Kidney (tissue), 22 donors: ENCODE measurements at places on chromosomes 2 and 18. TPM values are rescaled to one million over a fixed set of nuclear protein-coding genes. Genes with fewer than 3 reads are reported as not detected.

STAT1 gene
- 121 TPM for total RNA-seq

KCNG2 gene
- 0.76 TPM for total RNA-seq

GRCh38 chr2:143717053-143717452, 587.8 kb downstream of the ARHGAP15 start:
- DNase-seq = no peak

- no peak for DNase-seq
Observed at GRCh38 chr2:102436323-102436722, 13.4 kb downstream of the IL18RAP start.

DNA sequence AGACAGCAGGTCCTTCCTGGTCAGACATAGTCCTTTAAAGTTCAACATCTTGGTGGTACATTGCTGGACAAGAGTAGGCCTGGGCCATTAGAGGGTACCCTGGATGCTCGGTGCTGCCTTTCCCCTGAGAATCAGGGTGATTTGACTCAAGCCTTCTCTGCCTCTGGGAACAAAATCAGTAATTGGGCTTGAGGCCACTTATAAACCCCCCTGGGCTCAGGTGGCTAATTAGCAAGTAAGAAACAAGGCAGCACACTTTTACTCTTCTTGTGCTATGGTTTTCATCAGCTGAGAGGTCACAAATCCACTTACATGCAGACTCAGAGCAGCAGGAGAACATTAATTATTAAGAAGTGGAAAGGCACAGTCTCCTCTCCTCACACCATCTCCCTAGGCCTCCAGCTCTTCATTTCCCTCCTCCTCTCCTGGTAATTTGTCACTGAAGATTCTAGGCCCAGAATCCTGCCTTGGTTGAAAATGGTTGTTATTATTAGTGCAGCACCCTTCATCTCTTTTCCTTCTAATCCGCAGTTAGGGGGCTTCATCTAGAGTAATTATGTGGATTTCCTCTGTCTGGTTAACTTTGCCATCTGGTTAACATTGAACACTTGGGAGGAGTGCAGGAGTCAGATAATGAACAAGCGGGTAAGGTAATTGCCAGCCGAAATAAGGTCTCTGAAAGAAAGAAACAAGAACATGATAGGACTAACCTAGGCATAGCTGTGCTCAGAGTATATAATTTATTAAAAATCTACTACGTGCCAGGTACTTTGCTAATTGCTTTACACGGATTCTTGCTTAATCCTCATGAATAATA, 29.7 kb upstream of the CASP10 start:
- DNase-seq = no peak
